Stimulated activated effector memory CD8-positive, alpha-beta T cell treated with anti-CD3 and anti-CD28 coated beads, Interleukin-12 subunit alpha, Interleukin-12 subunit beta, amount 100 ng/mL, for 72 hours (primary cell): ENCODE measurements at places on chromosomes 16 and 17.

DNA sequence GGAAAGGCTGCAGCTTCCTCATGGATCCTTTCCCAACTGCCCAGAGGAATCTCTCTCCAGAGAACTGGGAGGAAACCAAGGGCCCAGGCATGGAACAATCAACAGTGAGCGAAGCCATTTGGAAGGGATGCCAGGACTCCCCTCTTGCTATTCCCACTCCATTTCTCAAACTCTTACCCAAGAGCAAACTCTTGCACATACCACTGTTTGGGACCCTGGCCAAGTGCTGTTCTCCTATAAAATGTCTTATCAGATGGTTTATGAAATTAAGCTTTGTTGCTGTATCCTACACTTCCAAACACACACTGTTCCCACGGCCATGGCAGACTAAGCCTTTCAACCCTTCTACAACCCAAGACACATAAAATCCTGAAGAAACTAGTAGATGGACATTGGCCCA, 48.3 kb upstream of the AXIN2 start:
- no peak for DNase-seq

DNA sequence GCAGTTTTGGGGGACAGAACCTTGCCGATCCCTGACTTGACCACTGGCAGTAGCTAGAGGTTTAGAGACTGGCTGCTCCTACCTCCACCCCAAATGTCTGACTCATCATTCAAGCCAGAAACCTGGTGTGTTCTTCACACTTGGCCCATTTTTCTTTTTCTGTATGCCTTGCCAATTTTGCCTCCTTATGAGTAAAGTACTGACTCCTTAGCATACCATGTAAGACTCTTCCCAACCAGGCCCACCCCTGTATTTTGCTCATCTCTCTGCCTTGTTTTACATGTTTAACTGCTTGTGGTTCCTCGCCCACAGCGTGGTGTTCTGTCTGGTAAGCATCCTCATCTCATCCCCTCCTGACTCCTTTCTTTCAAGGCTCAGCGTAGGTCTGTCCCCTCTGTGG, 37.9 kb downstream of the NUP88 start:
- DNase-seq = no peak

DNA sequence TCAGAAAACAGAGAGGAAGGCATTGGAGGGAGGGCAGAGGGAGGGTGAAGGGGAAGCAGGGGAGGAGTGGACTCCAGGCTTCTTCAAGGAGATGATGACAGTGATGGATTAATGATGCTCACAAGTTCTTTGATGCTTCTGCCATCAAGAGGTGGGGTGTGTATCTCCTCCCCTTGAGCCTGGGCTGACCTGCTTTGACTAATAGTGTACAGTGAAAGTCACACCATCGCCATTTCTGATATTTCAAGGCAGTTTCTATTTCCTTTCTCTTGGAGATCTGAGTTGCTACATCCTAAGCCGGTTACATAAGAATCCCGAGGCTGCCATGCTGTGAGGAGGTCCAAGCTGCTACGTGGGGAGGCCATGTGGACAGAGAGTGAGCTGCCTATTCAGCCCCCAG, 312.5 kb downstream of the MAF start:
- DNase-seq = no peak

DNA sequence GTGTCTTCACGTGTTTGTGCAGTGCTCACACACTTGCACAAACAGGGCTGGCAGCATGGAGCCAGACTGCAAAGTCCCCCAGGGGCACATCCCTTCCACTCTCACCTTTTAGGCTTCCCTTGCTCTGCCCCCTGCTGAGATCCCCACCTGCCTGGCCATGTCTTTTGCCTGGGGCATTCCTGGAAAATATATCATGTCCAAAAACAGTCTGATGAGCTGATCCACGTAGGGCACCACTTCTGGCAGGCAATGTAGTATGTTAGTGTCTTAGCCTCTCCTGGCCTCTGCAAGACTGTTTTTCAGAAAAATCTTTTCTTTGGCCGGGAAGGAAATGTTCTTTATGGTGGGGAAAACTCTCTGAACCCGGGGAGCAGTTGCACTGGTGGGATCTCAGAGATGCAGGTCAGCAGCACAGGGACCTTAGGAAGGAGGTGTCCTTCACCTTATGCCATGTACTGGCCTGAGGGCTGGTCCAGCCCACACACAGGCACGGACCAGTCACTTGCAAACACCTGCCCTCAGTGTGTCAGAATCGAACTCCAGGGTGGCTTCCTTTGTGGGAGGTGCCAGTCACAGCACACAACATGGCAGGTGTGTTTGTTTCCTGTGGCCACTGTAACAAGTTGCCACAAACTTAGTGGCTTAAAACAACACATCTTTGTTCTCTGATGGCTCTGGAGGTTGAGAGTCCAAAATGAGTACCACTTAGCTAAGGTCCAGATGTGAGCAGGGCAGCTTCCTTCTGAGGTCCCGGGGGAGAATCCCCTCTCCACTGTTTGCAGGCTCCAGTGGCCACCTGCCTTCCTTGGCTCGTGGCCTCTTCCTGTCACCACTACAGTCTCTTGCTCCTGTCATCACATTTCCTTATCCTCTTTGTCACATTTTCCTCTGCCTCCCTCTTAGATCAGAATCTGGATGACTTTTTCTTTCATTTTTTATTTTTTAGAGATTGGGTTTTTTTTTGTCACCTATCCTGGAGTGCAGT, 46.6 kb downstream of the MPRIP start:
- DNase-seq = no peak

DNA sequence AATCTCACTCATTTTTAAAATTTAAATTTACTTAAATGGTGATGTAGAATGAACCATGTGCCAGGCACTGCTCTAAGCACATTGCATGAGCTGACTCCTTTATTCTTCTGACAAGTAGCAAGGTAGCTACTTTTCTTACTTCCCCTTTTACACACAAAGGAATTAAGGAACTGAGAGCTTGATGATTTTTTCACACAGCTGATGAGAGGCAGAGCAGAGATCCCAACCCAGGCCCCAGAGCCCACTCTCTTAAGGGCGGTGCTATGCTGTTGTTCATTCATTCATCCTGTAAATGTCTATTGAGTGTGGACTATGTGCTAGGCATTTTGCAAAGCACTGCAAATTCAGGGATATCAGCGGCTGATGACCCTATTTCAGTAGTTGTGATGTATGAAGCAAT, 17.9 kb downstream of the SEC14L5 start:
- DNase-seq = no peak

GRCh38 chr16:88045820-88046303, 94.6 kb downstream of the BANP start:
- DNase-seq = no peak

GRCh38 chr16:14101415-14101814, 30.3 kb downstream of the MRTFB start:
- no peak for DNase-seq
